ENCODE measurements at places on chromosomes 5 and 9. TPM values are rescaled to one million over a fixed set of nuclear protein-coding genes. Genes with fewer than 3 reads are reported as not detected.

DNA sequence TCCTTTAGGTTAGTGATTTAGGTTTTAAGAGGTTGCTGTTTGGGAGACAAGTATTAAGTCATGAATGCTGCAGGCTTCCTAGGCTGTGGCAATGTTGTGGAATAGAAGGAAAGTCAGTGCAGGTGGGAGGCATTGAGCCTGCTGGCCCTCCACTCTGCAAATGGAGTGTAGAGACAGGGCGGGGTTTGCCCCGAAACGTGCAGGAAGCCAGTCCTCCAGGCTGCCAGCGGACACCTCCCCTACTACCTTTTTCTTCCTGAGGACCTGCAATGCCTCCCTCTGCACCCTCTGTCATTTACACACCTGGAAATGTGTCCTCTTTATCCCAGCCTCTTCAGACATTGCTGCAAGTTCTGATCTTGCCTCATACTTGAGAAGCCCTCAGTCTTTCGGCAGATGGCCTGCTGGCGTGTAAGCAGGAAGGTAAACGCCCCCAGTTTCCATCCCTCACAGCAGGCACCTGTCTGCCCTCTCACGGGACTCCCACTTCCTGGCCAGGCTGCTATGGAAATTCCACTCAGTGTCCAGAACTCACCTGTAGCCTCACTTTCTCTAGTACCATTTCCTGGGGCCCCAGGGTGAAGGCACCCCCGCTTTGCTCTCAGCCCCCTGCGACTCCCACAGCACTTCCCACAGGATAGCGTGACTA lies 81.6 kb upstream of the BOD1 start:
- H3K27me3 ChIP-seq, result no peaks in the 10 kb centered on the region
- H3K27ac ChIP-seq, result no peak overlapping the region
- no peaks in the 10 kb centered on the region for H3K4me1 ChIP-seq
- H3K36me3 ChIP-seq, result no peaks in the 10 kb centered on the region
- DNase-seq, result no peak

DNA sequence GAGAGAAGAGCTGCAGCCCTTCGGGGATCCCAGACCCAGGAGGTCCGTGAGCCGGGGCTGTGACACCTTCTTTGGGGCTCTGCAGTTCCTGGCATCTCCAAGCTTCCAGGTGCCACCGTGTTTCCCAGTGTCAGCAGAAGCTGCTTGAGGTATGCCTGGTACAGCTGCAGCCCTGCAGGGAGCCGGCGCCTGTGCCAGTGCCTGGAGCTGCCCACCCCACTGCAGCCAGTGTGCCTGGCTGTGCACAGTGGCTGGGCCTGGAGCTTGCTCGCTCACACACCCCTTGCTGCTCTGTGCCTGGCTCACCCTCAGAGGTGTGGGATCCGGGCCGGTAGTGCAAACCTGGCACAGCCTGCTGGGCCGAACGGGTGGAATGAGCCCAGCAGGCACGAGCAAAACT lies 65.5 kb downstream of the NACC2 start:
- no peak overlapping the region for H3K27ac ChIP-seq
- no peaks in the 10 kb centered on the region for H3K4me1 ChIP-seq
- no peaks in the 10 kb centered on the region for H3K27me3 ChIP-seq
- no peaks in the 10 kb centered on the region for H3K36me3 ChIP-seq
- H3K4me3 ChIP-seq, result no peak overlapping the region
- no peak for DNase-seq

GRCh38 chr5:97427235-97427634 lies 244.2 kb upstream of the RIOK2 start:
- no peaks in the 10 kb centered on the region for H3K36me3 ChIP-seq
- no peak for DNase-seq
- H3K27me3 ChIP-seq, result no peaks in the 10 kb centered on the region
- H3K4me3 ChIP-seq, result no peak overlapping the region
- H3K4me1 ChIP-seq, result no peaks in the 10 kb centered on the region

DNA sequence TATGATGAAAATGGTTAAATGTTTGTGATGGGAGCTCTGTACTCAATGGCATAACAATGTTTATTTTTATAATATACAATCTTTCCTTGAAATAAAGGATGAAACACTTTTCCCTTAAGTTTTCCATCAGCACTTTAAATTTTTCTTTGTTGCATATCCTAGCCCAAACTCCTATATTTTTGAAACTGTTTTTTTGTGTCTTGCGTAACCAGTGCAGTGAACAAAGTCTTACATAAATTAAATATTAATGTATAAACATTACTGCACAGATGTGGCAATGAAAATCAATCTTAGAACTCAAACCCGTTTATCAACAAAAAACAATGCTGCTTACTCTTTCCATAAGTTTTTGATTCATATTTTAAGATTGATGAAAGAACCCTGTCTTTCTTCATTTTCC lies 34.1 kb upstream of the IL31RA start:
- peaks cover 4% of the 10 kb centered on the region for H3K27me3 ChIP-seq
- DNase-seq, result no peak
- H3K27ac ChIP-seq, result no peak overlapping the region
- no peaks in the 10 kb centered on the region for H3K36me3 ChIP-seq

- no peak overlapping the region for H3K27ac ChIP-seq
- no peak for DNase-seq
- no peaks in the 10 kb centered on the region for H3K36me3 ChIP-seq
- H3K4me3 ChIP-seq, result no peak overlapping the region
- no peaks in the 10 kb centered on the region for H3K4me1 ChIP-seq
- no peaks in the 10 kb centered on the region for H3K27me3 ChIP-seq
Measured at GRCh38 chr5:57434227-57434640, 48.4 kb downstream of the ACTBL2 start.

- no peak overlapping the region for H3K4me3 ChIP-seq
- H3K27ac ChIP-seq, result no peak overlapping the region
- DNase-seq, result no peak
- no peaks in the 10 kb centered on the region for H3K27me3 ChIP-seq
- H3K36me3 ChIP-seq, result no peaks in the 10 kb centered on the region
- H3K4me1 ChIP-seq, result no peaks in the 10 kb centered on the region
Measured at GRCh38 chr9:114000063-114000454, 78.0 kb downstream of the AMBP start.

- no peaks in the 10 kb centered on the region for H3K27me3 ChIP-seq
- no peak overlapping the region for H3K4me3 ChIP-seq
- no peaks in the 10 kb centered on the region for H3K4me1 ChIP-seq
- no peaks in the 10 kb centered on the region for H3K36me3 ChIP-seq
- DNase-seq, result no peak
- no peak overlapping the region for H3K27ac ChIP-seq
Measured at GRCh38 chr9:27732494-27732893, 159.2 kb upstream of the C9orf72 start.

GRCh38 chr5:119330367-119331183 lies 25.2 kb upstream of the TNFAIP8 start:
- no peaks in the 10 kb centered on the region for H3K27me3 ChIP-seq
- no peak for DNase-seq
- no peak overlapping the region for H3K4me3 ChIP-seq
- H3K4me1 ChIP-seq, result peaks cover 26% of the 10 kb centered on the region
- no peaks in the 10 kb centered on the region for H3K36me3 ChIP-seq

- H3K27me3 ChIP-seq, result no peaks in the 10 kb centered on the region
- no peak for DNase-seq
- H3K4me3 ChIP-seq, result no peak overlapping the region
Measured at GRCh38 chr9:98538626-98539031, 170.1 kb downstream of the GABBR2 start.

DNA sequence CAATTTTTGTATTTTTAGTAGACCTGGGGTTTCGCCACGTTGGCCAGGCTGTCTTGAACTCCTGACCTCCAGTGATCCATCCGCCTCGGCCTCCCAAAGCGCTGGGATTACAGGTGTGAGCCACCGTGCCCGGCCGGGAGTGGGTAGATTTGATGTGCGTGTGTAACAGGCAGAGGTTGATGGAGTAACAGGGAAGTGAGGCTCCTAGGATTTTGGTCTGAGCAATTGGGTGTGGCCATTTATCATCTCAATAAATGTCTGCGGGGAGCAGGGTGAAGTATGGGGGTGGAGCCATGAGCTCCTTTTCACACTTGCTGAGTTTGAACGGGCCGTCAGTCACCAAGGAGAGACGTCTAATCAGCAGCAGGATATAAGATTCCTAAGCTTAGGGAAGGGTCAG lies 1.2 kb upstream of the REXO4 start:
- no peaks in the 10 kb centered on the region for H3K27me3 ChIP-seq
- H3K4me1 ChIP-seq, result peaks cover 16% of the 10 kb centered on the region
- H3K36me3 ChIP-seq, result no peaks in the 10 kb centered on the region
- peak overlapping the region; percentile 96 for H3K4me3 ChIP-seq
- peak overlapping the region; percentile 78 for H3K27ac ChIP-seq

DNA sequence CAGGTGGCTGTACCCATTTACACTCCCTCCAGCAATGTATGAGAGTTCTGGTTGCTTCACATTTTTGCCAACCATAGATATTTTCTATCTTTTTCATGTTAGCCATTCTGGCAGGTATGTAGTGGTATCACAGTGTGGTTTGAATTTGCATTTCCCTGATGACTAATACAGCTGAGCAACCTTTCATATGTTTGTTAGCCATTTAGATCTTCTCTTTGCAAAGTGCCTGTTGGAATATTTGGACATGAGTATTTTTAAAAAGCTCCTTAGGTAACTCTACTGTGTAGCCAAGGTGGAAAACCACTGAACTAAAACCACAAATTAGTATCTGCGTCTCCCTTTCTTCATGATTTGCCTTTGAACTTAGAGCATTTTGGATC lies 31.9 kb downstream of the IRF1 start:
- H3K27me3 ChIP-seq, result no peaks in the 10 kb centered on the region
- H3K36me3 ChIP-seq, result no peaks in the 10 kb centered on the region
- no peak overlapping the region for H3K4me3 ChIP-seq
- peak overlapping the region; percentile 91 for H3K27ac ChIP-seq
- H3K4me1 ChIP-seq, result peaks cover 25% of the 10 kb centered on the region

- H3K4me3 ChIP-seq, result no peak overlapping the region
- no peaks in the 10 kb centered on the region for H3K36me3 ChIP-seq
- DNase-seq, result no peak
Measured at GRCh38 chr9:8188723-8189407, 389.3 kb upstream of the DMAC1 start.

GRCh38 chr5:112634166-112634565 lies 103.5 kb upstream of the APC start:
- no peak overlapping the region for H3K4me3 ChIP-seq
- H3K36me3 ChIP-seq, result no peaks in the 10 kb centered on the region
- H3K27me3 ChIP-seq, result no peaks in the 10 kb centered on the region
- no peak for DNase-seq

DNA sequence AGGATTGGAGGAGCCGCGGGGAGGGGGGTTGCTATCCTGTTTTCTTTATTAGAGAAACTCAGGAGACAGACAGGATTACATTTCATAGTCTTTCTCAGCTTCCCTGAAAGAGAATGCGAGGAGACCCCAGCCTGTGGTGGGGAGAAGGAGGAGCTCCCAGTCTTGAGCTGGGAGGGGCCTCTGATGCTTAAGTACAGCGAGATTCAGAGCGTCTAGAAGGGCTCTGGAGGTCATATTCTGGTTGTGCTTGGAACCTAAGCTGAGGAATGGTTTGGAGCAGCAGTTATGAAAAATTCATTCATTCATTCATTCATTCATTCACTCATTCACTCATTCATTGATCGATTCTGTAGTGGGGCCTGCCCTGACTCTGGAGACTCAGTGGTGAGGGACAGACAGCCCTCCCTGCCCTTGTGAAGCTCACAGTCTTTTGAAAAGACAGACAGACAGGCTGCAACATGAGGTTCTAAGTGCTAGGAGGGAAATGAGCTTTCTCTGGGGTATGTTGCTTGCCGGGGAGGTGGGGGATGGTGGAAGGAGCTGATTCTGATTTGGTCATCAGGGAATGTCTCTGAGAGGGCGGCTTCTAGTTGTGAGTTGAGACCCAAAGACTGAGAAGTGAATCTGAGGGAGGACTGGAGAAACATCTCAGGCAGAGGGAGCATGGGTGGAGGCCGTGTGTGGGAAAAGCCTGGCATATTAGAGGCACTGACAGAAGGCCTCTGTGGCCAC lies 2.5 kb upstream of the SPRY4 start:
- H3K4me1 ChIP-seq, result peaks cover 4% of the 10 kb centered on the region
- H3K27ac ChIP-seq, result peak overlapping the region; percentile 73
- no peak for DNase-seq
- H3K27me3 ChIP-seq, result no peaks in the 10 kb centered on the region
- H3K4me3 ChIP-seq, result no peak overlapping the region

DNA sequence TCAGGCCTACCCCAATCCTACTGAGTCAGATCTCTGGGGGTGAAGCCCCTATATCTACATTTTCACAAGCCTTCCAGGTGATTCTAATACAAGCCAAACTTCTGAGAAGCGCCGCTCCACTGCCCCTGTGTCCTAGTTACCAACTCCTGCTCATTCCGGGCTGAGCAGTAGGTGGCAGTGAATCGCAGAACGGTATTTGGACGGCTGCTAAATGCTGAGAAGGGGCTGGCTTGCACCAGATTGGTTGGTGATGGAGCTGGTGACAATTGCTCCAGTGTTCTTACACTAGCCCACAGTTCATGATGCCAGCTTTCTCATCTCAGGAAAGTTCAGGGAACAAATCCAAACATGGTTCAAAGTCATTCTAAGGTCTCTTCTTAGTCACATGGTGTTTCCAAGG lies 31.1 kb upstream of the FGF1 start:
- H3K27ac ChIP-seq, result no peak overlapping the region
- DNase-seq, result peak; percentile 65
- H3K27me3 ChIP-seq, result no peaks in the 10 kb centered on the region
- H3K4me3 ChIP-seq, result no peak overlapping the region
- H3K4me1 ChIP-seq, result no peaks in the 10 kb centered on the region

DNA sequence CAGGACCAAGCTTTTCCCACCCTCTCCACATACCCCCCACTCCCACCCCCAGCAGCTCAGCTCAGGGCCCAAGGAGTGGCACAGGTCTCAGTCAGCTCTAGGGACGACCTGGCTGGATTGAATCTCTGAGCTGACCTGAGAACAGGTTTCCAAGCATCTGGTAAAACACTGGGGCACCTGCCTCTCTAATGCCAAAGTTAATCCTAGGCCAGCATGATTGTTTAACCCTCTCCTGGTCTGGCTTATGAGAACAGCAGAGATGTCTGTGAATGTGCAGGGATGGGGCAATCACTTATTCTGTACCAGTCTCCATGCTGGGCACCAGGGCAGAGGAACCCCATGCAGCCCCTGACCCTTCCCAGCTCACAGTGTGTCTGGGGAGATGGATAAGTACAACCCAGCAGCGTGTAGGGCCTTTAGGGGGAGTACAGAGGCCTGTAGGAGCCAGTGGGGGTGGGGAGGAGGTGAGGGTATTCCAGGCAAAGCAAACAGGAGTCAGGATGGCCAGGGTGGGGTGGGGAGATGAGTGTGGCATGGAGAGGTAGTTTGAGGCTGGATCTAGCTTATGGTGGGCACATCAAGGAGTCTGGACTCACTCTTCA lies 678 bp upstream of the KIF12 start:
- H3K4me1 ChIP-seq, result peaks cover 15% of the 10 kb centered on the region
- H3K27me3 ChIP-seq, result peaks cover 7% of the 10 kb centered on the region
- no peak overlapping the region for H3K27ac ChIP-seq
- no peaks in the 10 kb centered on the region for H3K36me3 ChIP-seq
- H3K4me3 ChIP-seq, result no peak overlapping the region

GRCh38 chr5:68077349-68077894 lies 138.1 kb upstream of the PIK3R1 start:
- no peaks in the 10 kb centered on the region for H3K36me3 ChIP-seq
- no peaks in the 10 kb centered on the region for H3K27me3 ChIP-seq
- H3K27ac ChIP-seq, result no peak overlapping the region
- DNase-seq, result no peak
- no peaks in the 10 kb centered on the region for H3K4me1 ChIP-seq

ARHGEF37 gene
- total RNA-seq, result 21.4 TPM

ZNF454 gene
- total RNA-seq, result 9.9 TPM

UGT3A1 gene
- total RNA-seq, result not detected

FGF1 gene
- not detected for total RNA-seq

CDC20B gene
- total RNA-seq, result not detected

CTXN3 gene
- not detected for total RNA-seq

EPB41L4B gene
- total RNA-seq, result 135 TPM

CARD9 gene
- 0.35 TPM for total RNA-seq

SLC9A3 gene
- total RNA-seq, result 292 TPM

DAB2IP gene
- total RNA-seq, result 63.3 TPM

MYOT gene
- 4.3 TPM for total RNA-seq

MOB3B gene
- total RNA-seq, result 32.5 TPM

All from Peyer's patch (tissue), 4 donors.